Skeletal muscle cell (primary cell): ENCODE measurements at places on chromosomes 16 and 17.

DNA sequence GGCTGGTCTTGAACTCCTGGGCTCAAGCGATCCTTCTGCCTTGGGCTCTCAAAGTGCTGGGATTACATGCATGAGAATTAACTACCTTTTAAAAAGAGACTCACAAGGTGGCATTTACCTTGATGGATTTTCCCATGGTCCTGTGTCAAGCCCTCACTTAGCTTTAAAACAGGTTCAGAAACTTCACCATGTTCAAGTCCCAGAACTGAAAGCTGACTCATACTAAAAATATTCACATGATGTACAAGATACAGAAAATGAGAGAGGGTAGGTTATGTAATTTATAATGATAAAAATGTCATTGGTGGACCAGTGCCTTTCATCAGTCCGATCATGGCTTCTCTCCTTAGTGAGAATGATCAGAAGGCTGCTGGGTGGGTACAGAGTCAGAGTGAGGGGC is 4.3 kb upstream of the AKAP1 start:
- no peak for DNase-seq

DNA sequence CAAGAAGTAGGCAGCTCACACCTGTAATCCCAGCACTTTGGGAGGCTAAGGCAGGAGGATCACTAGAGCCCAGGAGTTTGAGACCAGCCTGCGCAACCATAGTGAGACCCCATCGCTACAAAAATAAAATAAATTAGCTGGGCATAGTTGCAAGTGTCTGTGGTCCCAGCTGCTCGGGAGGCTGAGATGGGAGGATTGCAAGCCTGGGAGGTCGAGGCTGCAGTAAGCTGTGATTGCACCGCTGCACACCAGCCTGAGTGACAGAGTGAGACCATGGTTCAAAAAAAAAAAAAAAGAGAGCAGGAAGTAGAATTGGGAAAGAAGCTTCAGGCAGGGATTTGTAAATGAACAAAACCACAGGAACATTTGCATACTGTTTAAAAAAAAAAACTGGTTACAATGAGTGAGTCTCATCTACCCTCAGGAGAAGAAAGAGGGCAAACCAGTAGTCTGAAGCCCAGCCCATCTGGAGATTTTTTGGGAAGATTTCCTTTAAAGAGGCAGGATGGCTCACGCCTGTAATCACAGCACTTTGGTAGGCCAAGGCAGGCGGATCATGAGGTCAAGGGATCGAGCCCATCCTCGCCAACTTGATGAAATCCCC is 7.9 kb downstream of the MPV17L start:
- no peak for DNase-seq

DNA sequence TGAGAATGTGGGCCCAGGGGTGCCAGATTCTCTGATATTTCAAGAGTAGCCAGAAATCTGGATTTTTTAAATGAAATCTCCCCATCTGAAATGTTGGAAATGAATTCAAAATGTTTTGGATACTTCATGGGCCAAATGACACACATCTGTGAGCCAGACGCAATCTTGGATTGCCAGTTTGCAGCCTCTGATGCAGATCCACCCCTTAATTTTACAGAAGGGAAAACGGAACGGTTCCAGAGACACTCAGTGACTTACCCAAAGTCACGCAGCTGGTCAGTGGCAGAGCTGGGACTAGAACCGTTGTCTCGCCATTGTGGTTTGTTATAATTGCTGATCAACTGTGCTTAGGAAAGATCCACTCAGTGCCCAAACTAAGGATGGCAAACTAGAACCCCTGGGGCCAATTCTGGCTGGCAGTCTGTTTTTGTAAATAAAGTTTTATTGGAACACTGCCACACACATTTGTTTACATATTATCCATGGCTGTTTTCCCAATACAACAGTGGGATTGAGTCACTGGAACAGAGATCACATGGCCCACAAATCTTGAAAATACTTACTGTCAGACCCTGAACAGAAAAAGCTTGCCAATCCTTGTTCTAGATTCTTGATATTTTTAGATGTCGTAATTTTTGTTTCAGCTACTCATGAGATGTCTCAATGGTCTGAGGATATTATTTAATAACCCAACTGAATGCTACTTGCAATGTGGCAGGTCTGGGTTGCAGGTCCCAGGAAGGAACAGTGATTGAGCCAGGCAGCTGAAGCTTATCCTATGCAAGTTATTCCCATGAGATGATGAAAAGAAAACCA is 143.8 kb downstream of the AXIN2 start:
- DNase-seq = no peak

DNA sequence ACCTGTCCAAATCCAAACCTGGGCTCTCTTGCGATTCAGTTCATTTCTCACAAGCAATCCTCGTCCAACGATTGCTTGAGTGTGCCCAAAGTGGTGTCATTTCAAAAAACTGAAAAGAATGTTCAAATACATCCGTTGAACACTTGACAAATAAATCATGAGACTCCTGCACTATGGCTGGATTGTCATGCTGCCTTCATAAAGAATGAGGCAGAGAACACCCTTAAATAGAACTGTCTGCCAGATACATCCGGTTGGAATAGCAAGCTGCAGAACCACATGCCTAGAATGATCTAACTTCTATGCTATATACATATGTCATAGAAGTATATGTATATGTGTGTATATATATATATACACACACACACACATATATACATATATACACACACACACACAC is 55.4 kb upstream of the HAPSTR1 start:
- no peak for DNase-seq

DNA sequence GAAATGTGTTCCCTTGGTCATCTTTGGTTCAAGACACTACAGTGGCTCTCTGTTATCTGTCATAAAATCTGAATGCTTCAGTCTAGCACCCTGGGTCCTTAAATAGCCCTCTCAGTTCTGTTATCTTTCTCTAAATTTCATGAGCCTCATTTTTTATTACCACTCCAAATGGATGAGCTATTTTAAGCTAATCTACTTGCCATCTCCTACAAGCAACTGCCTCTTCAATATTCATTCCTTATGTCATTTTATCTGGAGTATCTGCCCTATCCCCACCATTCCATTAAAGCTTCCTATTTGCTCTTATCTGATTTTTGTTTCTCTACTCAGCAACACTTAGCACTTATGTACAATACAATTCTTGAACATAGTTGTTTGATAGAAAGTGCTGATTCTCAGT is 28.0 kb upstream of the EVI2A start:
- no peak for DNase-seq

- no peak for DNase-seq
Measured at GRCh38 chr17:28178800-28179199, 136.3 kb downstream of the NLK start.

DNA sequence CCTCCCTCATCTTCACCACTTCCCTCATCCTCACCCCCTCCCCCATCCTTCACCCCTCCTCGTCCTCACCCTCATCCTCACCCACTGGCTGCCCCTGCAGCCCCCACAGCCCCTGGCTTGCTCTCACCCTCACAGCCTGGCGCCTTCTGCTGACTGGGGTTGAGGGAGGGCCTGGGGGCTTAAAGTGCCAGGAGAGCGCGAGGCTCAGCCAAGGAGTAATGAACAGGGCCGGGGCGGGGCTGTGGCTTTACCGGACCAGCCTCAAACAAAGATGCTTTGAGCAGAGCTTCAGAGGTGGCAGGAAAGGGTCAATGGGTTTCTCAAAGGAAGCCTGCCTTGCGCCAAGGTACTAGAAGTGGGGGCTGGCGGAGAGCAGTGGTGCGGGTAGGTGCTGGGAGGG is at the start of gene PRSS33:
TSS of gene PRSS33 (minus strand) at position 155 of the 400 bp plus-strand sequence. CDS start 1,013 bp downstream, outside the sequence.
- DNase-seq = no peak

GRCh38 chr16:85948138-85948509 is 49.2 kb downstream of the IRF8 start:
- DNase-seq = no peak

DNA sequence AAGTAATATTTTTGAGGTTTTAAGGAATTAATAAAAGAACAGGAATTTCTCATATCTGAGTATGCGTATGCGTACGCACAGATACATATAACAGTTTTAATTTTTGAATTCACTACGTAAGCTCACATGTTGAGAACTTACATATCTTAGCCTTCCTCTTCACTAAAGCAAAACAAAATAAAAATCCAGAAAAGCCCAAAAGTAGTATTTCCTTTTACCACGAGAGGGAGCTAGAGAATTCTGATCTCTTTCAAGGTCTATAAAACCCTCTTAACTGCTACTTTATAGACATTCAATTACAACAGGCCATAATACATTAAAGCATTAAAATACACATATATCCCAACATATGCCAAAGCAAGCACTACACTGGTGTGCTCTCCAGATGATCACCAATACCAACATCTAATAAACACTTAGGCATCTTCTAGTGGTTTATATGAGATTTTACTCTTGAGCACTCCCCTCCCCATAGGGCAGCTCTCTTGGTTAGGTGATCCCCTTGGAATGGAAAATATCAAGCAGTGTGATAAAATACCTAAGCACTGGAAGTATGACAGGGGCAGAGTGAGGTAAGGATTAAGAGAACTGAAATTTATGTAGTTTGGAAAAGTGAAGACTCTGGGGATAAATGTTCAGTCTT is 94.0 kb downstream of the SKAP1 start:
- no peak for DNase-seq

GRCh38 chr17:58756246-58757161 is 850 bp downstream of the PPM1E start:
- no peak for DNase-seq
